ENCODE measurements at places on chromosomes 1 and 21.

DNA sequence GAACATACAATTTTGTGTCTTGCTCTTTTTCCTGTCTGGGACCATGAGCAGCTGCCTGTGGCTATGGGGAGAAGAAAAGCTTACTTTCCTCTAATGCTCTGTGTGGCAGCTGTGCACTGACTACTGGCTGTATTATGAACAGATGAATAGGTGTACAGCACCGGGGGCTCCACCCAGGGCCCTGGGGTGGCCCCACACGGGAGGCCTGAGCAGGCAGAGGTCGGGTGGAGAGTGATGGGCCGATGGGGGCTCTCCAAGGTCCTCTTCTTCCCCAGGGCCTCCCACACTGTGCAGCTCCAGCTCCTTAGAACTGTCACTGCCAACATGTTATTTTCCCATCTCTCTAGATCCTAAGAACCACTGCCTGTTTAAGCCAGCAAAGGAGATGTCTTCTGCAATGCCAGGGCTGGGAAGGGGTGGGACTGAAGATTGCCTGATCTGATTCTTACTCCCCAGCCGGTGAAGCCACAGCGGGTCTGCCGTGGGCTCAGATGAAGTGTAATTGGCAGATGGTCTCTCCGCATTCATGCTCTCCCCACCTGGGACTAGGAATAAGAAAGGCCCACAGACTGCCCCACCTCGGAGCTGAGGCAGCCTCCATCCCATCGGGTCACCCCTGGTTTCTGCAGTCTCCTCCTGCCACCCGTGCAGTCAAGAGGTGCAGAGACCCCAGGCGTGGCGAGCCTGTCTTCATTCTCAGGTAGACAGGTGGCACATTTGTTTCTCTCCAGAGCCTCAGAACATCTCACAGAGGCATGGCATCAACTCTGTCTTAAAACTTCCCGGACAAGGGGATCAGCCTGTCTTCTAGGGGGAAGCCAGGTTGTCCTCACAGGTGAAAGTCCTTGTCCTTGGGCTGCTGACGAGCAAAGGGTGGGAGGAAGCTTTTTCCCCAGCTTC, 186.5 kb upstream of the GALNT2 start:
- DNase-seq = no peak

DNA sequence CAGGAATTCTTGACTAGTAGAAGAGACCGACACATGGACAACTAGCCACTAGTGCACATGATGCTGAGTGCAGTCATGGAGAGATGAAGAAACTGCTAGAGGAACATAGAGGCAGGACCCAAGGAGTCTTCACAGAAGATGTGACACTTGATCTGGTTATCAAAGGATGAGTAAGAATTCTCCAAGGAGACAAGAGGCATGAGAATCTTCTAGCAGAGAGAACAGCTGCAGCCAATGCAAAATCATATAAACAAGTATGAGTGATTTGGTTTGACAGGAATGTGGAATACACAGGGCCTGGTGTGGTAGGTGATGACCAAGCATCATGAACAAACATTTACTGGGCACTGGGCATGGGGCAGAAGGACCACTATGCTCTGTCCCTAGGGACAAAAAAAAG, 140.9 kb upstream of the CTTNBP2NL start:
- no peak for DNase-seq

- no peak for DNase-seq
These were observed 1.9 kb upstream of the ARID1A start for GRCh38 chr1:26693599-26694572.

GRCh38 chr21:19523746-19524145, 1120.2 kb upstream of the TMPRSS15 start:
- DNase-seq = no peak

GRCh38 chr1:240149484-240150094, 57.9 kb downstream of the FMN2 start:
- no peak for DNase-seq

DNA sequence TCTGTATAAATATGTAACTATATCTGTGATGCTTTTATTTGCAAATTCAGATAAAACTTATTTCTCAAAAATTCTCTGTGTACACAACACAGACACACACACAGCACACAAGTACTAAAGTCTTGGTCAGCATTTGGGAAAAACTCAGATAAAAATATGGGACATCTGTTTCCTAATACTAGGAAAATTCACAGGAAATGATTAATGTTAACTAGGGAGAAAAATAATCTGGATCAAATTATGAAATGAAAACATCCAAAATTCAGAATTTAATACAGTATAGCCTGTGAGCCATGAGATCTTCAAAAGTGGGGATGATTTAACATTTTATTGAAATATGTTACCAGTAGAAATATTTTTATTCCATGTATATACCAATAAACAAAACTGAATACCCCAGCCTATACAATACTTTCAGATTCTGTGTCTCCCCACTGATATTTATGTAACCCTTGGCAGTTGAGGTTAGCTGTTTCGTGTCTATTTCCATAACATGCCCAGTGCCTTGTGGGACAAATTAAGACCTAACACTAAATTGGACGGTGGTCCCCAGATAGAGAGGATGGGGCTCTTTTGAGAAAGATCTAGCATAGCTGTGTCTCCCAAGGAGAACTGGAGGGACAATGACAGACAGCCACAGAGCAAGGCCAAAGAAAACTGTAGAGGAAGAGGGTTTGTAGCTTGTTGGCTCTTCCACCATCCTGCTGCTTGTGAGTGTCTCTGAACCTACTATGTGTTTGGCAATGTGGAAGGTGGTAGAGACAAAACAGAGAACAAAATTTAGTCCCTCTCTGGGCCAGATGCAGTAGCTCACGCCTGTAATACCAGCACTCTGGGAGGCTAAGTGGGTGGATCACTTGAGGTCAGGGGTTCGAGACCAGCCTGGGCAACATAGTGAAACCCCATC, 47.2 kb downstream of the GNG12 start:
- no peak for DNase-seq

- no peak for DNase-seq
These were observed 119.4 kb upstream of the PRMT6 start for GRCh38 chr1:106937104-106937503.

DNA sequence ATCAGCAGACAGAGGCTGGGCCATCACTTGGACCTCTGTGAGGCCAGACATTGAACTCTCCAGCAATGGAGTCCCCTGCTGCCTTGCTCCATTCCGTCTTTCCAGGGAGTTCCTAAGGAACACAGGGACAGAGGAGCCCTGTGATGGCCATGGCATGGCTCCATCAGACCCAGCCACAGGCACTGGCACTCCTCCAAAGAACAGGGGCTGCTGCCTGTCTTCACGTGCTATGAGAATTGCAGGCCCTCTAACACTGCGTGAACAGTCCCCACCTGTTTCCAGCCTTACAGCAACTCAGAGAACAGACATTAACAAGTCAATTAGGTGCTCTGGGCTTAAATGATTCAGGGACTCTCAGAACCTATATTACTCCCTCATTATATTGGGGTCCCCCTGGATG, 140.8 kb downstream of the ASTN1 start:
- DNase-seq = no peak

- no peak for DNase-seq
These were observed 11.7 kb upstream of the SLC26A9 start for GRCh38 chr1:205954819-205955404.

DNA sequence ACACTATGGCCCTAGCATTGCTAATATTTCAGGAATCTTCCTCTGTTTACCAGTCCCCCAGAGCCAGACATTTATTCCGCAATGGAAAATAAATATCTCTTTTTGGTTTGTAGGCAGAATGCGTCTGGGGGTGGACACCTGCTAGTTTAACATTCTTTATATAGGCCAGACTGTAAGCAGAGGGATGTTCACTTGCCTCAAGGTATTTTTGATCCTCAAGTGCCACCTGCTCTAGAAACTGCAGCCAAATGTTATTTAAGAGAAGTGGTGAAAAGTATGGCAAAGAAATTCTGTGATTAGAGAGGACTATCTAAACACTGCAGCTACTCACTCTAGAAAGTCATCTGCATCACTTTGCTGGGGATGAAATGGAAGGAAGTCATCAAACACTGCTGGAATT, 164.7 kb downstream of the NEGR1 start:
- DNase-seq = no peak

DNA sequence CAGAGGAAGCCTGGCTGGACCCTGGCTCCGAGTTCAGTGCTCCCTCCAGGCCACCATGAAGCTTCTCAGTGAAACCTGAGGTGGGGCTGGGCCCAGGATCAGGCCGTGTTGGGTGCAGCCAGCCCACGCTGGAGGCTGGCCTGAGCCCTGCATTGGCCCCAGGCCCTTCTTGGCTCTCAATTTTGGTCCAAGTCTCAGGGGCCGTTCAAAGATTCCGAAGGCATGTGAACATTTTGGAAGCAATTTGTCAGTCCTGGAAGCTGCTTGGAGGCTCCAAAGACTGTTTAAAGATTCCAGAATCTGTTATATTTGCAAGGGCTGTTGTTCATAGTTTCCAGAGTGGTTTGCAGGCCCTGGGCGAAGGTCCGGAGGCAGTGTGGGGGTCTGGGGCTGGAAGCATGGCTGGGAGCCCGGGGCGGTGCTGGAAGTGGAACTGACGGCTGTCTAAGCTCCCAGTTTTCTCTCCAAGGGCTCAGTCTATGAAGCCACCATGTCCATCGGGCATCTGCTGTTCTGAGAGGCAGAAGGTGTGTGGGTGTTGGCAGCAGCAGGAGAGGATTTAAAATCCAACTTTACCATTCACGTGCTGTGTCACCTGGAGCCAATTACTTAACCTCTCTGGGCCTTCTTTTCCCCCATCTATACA, 104.9 kb downstream of the EPHB2 start:
- peak; percentile 80 for DNase-seq

- no peak for DNase-seq
These were observed 5.8 kb upstream of the EPS8L3 start for GRCh38 chr1:109769330-109770078.

- DNase-seq = no peak
These were observed 63.7 kb upstream of the IGSF21 start for GRCh38 chr1:18043871-18044270.

DNA sequence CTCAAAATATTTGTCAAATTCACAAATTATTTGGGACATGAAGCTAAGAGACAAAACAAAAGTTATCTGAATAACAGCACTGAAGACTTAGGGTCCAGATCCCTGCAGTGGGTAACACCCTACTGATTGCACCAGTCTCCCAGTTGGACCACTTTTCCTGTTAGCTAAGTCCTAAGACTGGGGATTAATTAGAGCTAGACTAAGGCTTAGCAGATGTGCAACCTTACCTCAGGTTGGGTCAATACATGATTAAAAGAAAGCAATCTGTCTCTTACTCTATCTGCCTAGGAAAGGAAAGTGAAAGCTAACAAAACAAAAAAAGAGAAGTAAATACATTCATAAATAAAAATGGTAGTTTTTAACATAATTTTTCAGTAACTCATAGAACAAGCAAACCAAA, 737.2 kb upstream of the CHRM3 start:
- DNase-seq = no peak

Data from posterior cingulate gyrus (tissue), 11 donors.